T-helper 1 cell treated with Interleukin-12 subunit alpha and Interleukin-12 subunit beta and Interleukin-4 antibody, amounts not matched to agents 30 ng/mL and 1 ng/mL, for 36 hours (primary cell): ENCODE measurements at places on chromosomes 16 and 17. TPM values are rescaled to one million over a fixed set of nuclear protein-coding genes. Genes with fewer than 3 reads are reported as not detected.

CCL18 gene
- total RNA-seq = not detected in 2 replicates

TCAP gene
- total RNA-seq = 1.6 and 1.7 TPM in 2 replicates

CTF1 gene
- total RNA-seq = 0.12 and 0.39 TPM in 2 replicates

KRTAP3-1 gene
- total RNA-seq = not detected in 2 replicates

KCNG4 gene
- total RNA-seq = not detected in 2 replicates

MAPT gene
- total RNA-seq = 0.10 and 0.25 TPM in 2 replicates
